ENCODE measurements at places on chromosomes 6 and 20.

DNA sequence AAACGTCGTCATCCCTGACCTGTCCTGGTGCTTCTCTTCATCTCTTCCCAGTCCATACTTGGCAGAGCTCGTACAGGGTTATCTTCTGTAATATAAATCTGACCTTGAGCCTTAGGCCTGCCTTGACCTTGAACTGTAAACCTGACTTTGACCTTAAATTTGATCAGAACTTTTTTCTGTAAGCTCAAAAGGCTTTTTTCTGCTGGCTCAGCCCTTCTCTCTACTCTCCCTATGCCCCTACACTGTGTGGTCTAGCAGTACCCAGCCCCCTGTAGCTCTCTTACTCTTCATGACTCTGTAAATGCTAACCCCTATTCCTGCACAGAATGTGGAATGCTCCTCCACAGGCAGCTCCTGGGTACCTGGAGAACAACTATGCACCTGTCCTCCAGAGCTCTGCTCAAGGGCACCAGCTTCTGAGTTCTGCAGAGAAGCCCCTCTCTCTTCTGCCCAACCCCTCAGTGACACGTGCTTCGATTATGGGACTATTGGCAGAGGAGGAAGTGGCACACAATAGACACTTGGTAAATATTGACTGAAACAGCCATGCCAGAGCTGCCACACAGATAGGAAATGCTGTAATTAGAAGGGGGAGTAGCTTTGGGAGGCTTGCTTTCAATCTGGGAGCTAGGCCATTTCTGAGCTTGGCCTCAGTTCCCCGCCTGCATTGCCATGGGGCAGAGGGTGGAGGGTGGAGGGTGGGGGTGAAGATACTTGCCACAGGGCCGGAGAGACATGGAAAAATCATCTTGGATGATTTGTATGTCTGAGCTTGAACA lies 15.4 kb downstream of the SNPH start:
- DNase-seq, result no peak

DNA sequence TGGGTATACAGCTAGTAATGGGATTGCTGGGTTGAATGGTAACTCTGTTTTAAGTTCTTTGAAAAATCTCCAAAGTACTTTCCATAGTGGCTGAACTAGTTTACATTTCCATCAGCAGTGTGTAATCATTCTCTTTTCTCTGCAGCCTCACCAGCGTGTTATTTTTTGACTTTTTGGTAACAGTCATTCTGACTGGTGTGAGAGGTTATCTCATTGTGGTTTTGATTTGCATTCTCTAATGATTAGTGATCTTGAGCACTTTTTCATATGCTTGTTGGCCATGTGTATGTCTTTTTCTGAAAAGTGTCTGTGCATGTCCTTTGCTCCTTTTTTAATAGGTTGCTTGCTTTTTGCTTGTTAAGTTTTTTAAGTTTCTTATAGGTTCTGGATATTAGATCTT lies 194.2 kb upstream of the PHACTR1 start:
- no peak for DNase-seq

DNA sequence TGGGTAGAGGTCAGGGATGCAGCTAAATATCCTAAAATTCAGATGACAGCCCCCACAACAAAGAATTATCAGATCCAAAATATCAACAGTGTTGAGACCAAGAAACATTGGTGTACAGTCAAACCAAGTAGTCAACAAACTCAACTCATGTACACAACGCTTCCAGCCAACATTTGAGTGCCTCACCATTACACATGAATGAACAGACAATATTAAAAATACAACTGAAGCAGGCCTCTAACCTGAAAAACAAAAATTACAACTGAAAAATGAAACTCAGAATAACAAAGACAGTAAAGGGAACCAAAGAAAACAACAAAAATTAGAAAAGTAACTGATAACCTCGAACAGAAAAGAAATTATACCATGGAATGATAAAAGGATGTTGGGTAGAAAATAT lies 46.2 kb downstream of the HACE1 start:
- no peak for DNase-seq

GRCh38 chr6:82608781-82609180 lies 245.2 kb downstream of the TPBG start:
- DNase-seq, result no peak

- DNase-seq, result no peak
Measured at GRCh38 chr6:44161997-44162338, 3.3 kb downstream of the CAPN11 start.

DNA sequence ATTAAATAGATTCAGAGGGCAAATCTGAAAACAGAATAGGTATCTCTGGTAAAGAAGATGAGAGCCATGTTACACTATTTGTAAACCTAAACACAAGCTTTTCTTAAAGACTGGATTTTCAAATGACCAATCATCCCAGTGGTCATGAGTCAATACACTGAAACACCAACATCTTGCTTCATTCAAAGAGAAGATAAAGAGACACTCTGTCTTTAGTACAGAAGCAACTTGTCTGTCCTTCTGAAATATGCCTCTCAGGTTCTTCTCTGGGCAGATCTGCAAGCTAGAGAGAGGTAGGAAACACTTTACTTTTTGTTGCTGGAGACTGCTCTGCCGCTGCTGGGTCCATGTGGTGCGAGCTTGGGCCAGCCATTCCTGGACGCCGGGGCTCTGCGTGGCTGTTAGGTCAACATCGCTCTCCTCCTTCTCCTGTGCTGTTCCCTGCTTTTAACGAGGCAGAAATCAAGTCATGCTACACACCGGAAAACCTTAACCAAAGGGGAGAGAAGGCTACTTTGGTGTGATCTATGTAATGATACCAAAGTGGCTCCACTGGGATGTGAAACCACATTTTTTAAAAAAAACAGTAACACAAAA lies 368.2 kb downstream of the SYNE1 start:
- no peak for DNase-seq

DNA sequence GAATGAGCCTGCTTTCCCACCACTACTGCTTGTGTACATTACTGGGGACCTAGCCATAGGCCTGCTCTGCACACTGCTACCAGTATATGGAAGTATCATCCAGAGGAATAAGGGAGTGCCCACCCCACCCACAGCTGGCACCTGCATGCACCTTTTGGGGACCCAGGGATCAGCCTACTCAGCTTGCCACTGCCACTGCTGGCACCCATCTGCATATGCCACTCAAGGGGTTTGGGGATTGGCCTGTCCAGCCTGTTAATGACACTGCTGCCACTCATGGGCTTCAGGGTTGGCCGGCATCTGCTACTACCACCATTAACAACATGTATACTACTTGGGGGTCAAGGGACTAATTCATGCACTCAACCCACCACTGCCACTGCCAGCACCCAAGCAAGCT lies 832.1 kb downstream of the PHF3 start:
- DNase-seq, result no peak

DNA sequence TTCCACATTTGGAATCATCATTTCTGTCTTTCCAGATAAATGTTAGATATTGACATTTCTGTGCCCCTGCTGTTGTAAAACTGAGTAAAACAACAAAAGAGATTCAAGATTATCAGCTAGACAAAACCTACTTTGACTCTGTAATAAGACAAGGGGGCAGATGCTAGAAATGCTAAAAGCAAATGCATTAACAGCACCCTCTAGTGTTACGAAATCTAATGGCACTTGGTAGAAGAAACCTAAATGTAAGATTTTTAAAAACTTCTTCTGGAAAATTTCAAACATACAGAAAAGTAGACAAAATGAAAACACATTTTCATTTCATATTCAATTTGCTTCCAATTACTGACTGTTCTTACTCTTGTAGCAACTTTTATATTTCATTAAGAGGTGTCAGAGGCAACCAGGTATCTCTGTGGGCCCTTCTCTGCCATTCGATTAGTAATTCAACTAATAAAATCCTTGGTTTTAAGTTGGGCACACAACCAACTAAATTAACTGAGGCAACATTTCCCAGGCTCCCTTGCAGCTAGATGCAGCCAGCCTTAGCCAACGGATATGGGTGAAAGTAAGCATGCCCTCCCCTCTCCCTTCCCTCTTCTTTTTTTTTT lies 45.0 kb downstream of the SLC23A2 start:
- DNase-seq, result no peak

DNA sequence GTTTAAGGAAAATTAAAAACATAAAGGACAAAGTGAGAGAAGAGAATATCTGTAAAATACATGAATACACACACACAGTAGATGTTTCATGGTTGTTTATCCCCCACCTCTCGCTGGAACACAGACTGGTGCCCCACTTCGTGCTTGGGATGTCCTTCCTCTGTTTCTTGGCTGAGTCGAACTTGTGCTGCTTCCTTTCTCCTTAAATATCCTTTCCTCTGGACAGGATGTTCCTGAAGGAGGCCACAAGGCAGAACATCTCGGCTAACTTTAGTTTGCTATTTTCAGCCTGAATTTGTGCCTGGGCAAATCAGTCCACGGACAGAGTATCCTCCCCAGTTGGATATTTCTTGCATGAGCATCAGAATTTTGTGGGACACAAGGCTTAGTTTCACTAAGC lies 54.7 kb upstream of the ZMYND8 start:
- DNase-seq, result no peak
